ENCODE measurements at places on chromosomes 11 and 22.

- DNase-seq, result peak; percentile 36
Measured at GRCh38 chr22:19756288-19757128, 4.1 kb upstream of the TBX1 start.

DNA sequence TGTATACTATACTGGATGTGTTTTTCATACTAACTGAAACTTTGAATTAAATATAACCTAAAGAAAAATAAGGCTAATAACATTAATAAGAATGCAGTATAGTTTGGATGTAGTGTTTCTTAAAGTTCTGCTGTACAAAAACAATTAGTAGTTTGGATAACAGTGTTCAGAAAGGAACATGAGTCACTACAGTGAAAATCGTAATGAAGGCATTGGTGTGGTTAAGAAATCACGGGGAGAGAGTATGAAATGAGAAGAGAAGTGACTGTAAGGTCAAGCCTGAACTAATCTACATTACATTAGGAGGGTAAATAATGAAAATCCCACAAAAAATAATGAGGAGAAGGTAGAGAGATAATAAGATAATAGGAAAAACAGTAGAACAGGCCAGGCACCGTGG lies 726.6 kb upstream of the ARHGAP42 start:
- no peak for DNase-seq

DNA sequence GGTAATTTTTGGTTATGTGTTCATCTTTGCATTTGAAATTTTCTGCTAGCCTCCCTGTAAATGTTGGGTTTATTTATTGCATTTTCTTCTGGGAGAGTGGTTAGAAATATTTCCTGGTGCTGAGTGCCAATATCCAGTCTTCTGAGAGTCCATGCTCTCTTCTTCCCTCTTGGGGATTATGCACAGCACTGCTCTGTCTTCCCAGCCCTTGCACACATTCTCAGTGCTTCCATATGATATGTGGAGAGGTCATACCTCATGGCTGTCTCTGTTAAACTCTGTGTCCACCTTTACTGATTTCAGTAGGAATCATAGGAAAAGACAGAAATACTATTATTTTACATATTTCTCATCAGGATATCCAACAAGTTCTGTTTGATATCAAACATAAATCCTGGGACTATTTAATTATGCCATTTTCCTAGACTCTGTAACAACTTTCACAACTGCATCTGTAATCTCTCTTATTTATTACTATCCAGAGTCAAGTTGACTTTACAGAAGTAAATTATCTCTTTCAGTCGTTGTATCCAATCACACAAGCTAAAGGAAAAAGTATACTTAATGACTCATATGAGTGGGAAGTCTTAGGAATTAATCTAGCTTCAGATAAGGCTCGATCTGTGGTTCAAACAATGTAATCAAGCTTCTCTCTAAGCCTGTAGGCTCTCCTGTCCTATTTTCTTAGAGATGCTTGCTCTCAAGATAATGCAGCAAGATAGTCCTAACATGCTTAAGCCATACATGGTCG lies 2.7 kb upstream of the NXPE1 start:
- DNase-seq, result no peak

GRCh38 chr22:25930788-25931310 lies 188.9 kb downstream of the MYO18B start:
- DNase-seq, result no peak

GRCh38 chr22:23278883-23279675 lies 98.8 kb downstream of the BCR start:
- DNase-seq, result peak; percentile 86

DNA sequence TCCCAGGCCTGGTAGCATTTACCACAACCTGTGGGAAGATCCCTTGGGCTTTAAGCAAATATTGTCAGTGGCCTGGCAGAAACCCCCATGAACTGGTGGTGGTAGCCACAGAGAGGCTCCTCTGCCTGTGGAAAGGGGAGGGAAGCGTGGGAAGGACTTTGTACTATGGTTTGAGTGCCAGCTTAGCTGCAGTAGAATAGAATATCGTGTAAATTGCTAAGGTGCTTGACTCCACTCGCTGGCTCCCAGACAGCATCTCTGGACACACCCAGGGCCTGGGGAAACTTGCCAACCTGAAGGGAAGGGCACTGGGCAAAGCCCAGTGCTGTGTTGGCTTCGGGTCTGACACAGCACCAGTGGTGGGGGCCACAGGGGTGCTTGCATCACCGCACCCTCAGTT lies 52.6 kb downstream of the XRRA1 start:
- DNase-seq, result no peak

GRCh38 chr11:102451681-102452460 lies 694 bp downstream of the TMEM123 start:
- DNase-seq, result no peak

GRCh38 chr11:44892843-44893242 lies 57.8 kb downstream of the TP53I11 start:
- DNase-seq, result no peak

DNA sequence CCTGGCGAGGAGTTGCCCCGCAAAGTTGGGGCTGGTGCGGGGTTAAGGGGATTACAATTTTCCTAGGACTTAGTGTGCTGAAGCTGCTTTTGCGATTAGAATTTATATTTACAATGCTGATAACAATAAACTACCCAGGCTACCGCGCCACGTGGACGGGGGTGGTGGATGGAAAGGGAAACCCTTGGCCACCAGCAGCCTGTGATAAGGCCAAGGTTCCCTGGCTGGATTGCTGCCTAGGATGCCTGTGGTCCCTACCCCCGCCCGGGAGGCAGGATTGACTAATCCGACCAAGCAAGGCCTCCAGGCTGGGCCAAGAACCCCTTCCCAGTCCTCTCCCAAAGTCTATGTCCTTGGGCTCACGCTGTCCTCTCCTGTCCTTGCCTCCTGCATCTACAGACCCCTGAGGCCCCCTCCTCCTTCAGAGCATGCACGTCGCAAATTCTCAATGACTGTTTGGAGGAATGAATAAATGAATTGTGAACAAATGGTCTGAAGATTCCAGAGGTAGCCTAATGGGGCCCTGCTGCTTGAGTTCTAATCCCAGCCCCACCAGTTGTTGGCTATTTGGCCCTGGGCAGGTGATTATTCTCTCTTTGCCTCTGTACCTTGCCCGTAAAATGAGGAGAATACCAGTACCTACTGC lies 7.6 kb upstream of the CHKA start:
- DNase-seq, result no peak

- no peak for DNase-seq
Measured at GRCh38 chr11:102318469-102318868, 1.2 kb downstream of the BIRC3 start.

- no peak for DNase-seq
Measured at GRCh38 chr11:60077216-60077817, 11.1 kb upstream of the MS4A2 start.

DNA sequence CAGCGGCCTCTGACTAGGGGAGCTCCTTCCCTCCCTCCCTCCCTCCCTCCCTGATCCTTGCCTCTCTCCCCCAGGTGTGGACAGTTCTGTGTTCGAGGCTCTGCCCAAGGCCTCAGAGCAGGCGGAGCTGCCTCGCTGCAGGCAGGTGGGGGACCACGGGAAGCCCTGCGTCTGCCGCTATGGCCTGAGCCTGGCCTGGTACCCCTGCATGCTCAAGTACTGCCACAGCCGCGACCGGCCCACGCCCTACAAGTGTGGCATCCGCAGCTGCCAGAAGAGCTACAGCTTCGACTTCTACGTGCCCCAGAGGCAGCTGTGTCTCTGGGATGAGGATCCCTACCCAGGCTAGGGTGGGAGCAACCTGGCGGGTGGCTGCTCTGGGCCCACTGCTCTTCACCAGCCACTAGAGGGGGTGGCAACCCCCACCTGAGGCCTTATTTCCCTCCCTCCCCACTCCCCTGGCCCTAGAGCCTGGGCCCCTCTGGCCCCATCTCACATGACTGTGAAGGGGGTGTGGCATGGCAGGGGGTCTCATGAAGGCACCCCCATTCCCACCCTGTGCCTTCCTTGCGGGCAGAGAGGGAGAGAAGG lies 11.1 kb upstream of the POU2F3 start:
- no peak for DNase-seq

- no peak for DNase-seq
Measured at GRCh38 chr11:47271328-47271727, 1.4 kb downstream of the MADD start.

- DNase-seq, result no peak
Measured at GRCh38 chr11:106049727-106050476, 27.2 kb downstream of the KBTBD3 start.

DNA sequence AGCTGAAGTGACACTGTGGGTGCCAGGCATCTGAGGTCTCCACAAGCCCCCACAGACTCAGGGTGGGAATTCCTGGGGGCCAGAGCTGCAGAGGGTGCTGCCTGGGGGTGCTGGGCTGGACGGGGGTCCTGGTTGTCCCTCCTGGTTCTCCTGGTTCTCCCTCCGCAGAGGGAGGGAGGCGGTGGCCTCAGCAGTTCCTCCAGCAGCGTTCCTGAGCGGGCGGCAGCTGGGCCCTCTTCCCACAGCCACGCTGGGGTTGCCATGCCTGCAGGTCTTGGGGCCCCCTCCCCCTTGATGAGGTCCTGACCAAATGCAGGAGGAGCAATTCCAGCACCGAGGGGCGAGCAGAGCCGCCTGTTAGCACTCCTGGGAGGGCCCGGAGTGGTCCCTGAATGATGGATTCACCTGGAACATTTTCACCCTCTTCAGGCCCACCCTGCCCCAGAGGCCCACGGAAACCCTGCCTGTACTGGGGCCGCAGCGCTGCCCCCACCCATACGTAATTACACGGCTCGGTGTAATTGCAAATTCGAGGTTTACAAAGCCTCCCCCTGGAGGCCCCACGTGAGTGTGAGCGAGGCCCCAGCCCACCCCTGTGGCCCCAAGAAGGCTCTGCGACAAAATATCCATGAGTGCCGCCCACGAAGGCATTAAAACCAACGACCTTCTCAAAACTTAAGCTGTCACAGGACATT lies 635 bp downstream of the C11orf21 start:
- DNase-seq, result no peak

DNA sequence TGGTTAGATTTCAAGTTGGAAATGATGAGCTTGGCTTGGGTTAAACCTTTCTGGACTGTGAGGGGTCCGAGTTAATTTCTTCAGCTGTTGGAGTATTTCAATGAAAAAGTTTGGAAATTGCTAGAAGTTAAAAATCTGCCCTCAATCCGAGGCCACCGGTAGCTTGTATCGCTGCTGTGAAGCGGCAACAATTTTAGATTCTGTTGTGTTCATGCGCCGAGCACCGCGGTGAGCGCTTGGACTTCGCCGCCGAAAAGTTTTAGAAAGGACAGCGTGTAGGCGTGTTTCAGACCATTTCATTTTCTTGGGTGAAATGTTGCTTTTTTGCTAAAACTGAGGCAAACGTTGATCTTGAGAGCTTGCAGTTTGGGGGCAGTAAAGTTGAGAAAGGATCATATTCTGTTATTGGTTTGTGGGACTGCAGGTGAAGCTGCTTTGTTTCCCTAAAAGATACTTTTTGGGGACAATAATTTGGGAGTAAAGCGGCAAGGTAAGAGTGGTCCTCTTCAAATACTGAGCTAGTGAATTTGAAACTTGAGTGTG lies 928 bp downstream of the FBXO7 start:
- DNase-seq, result no peak

- no peak for DNase-seq
Measured at GRCh38 chr22:22703203-22703570, 58.8 kb downstream of the GGTLC2 start.

All from NCI-H460 (cell line).